ENCODE measurements at places on chromosomes 2 and 18.
A peak's percentile ranks its signal among the peaks of the same experiment; 100 is the strongest.

GRCh38 chr2:111117598-111118480, 2.9 kb upstream of the BCL2L11 start:
- DNase-seq, result peak; percentile 72

- no peak for DNase-seq
Measured at GRCh38 chr2:168687314-168687713, 115.1 kb upstream of the NOSTRIN start.

GRCh38 chr2:198697794-198698193, 759.9 kb downstream of the SATB2 start:
- no peak for DNase-seq

DNA sequence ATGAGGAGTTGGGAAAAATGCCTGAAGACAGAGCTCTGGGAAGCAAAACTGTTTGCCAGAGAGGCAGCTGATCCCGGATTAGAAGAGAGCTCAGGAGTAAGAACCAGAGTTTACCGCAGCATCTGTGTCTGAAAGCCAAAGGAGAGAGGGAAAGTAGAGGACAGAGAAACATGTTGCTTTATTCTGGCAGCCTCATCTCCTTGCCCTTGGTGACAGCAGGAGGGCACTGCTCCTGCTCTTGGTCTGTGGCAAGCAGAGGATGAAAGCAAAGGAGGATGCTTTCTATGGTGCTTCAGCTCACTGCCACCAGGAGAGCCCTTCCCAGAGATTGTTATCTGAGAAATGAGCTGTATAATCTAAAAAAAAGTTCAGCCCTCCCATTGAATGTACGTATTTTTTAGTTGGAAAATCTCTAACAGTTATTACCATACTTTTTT, 7.7 kb downstream of the SLC1A4 start:
- DNase-seq, result no peak

- DNase-seq, result no peak
Measured at GRCh38 chr2:130135692-130136541, 6.9 kb upstream of the POTEF start.

DNA sequence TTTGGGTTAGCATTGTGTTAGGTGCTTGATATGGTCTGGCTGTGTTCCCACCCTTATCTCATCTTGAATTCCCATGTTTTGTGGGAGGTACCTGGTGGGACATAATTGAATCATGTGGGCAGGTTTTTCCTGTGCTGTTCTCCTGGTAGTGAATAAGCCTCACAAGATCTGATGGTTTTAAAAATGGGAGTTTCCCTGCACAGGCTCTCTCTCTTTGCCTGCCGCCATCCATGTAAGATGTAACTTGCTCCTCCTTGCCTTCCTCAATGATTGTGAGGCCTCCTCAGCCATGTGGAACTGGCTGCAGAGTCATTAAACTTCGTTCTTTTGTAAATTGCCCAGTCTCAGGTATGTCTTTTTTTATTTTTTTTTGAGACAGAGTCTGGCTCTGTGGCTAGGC, 2.8 kb downstream of the MSH2 start:
- DNase-seq, result no peak

DNA sequence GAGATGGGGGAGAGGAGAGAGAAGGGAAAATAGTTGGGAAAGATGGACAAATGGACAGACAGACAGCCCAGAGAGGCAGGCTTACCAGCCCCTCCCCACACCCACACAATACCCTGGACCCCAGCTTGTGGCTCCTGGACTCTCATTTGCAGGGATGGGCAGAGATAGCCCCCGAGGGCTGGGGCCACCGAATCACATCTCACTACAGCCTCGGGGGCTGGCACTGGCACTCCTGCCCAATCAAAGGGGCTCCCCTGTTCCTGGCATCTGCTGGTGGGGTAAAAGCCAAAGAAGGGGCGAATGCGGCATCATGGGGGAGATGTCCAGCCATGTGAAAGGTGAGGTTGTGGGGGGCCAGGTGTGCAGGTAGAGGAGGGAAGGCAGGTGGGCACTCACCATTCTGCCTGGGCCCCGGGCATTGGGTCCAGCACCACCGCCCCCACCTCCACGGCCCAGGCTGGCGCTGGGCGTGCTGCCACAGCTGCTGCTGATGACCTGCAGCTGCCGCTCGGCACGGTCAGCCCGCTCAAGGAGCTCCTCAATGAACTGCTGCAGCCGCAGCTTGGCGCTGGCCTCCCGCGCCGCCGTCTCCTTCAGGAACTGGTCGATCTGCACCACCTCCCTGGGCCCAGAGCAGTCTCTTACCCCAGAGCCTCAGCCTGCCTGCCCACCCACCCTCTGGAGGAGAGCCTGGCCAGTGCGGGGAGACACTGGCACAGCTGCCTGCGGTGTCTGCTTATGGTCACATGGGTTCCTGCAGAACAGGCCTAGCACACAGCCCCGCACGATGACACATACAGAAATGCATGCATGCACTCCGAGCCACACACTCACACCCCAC, 18.0 kb downstream of the FBXO41 start:
- DNase-seq, result no peak

DNA sequence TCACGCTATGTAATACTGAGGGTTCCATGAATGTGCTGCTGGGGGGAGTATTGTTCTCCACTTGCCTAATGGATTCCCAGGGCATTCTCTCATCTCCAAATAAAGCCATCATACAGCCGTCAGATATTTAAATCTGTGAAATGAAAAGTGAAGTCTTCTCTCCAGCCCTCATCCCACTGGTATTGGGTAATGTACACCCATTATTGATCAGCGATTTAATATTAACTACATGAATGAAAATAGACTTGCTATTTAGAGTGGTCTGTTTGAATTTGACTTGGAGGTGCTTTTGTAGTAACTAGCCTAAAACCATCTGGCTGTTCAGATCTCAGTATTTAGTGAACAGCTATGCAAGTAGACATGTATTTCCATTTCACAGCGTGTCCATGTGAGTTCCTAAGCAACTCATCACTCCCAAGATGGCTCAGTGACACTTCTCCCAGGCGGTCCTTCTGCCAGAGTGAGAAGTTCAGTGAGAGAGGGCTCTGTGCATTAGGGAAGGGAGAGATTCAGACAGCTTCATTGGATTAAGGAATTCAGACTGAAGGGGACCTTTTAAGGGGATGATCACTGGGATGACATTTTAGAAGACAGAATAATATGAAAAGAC, 140.7 kb downstream of the WDSUB1 start:
- no peak for DNase-seq

DNA sequence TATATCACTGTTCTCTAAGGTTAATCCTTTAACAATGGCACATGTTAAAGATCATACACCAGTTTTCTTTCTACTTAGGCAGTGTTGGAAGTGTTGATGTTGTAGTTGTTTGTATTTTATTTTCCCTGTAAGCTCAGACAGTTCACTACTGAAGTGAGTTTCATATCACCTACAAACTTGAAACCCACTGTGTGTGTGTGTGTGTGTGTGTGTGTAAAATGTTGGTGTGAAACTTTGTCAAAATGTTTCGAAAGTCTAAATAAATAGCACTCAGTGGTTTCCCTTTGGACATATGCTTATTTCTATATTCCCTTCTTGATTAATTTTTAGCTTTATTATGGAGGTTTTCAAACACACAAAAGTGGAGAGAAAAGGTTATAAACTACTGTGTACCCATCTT, 79.8 kb upstream of the CAVIN2 start:
- no peak for DNase-seq

DNA sequence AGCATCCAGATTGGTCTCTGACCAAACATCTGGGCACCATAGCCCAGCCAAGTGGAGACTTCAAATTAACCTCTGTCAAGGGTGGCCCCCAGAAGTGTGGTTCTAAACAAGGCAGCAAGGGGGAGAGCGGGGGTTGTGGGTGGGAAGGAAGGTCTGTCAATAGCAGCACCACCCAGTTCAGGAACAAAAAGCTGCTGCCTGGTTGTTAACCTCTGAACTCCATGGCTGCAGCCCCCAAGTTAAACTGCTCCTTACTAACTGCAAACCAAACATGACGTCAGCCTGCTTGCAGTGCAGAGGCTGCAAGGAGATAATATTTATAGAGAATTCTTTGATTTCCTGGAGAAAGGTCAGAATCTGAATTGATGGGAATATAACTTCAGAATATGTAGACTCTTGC, 76.5 kb downstream of the ARL4C start:
- no peak for DNase-seq

DNA sequence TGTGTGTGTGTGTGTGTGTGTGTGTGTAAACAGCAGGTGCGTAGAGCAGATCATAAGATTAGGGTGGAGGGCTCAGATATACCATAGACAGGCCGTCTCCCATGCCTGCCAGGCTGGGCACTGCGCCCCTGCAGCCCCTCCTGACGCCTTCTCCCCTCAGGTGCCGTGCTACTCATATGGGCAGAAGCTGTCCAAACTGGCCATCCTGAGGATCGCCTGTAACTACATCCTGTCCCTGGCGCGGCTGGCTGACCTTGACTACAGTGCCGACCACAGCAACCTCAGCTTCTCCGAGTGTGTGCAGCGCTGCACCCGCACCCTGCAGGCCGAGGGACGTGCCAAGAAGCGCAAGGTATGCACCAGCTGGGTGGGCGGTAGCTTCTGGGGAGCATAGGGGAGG, 10.0 kb downstream of the ATOH8 start:
- no peak for DNase-seq
